ENCODE measurements at places on chromosomes 2 and 18. TPM values are rescaled to one million over a fixed set of nuclear protein-coding genes. Genes with fewer than 3 reads are reported as not detected.

DNA sequence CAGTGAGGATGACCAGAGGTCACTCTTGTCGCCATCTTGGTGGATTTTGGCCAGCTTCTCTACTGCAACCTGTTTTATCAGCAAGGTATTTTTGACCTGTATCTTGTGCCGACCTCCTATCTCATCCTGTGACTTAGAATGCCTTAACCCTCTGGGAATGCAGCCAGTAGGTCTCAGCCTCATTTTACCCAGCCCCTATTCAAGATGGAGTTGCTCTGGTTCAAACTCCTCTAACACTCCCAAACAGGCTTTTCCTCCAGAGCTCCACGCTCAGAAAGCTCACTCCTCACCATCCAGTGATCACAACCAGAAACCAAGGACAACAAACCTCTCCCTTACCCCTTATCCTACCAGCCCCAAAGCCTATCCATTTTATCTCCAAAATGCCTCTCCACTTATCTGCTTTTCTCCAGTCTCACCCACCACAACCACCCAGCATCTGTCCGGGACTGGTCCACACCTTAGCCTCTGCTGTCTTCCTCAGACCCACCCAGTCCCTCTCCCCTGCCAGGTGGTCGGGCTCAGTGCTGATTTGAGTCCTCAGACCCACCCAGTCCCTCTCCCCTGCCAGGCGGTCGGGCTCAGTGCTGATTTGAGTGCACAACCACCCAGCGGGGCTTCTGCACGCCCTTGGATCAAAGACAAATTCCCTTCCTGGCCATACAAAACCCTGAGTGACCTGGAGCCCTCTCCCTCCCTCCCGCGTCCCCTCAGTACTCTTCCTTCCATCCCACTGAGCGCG, 11.7 kb upstream of the SMAD7 start:
- no peak for DNase-seq

DNA sequence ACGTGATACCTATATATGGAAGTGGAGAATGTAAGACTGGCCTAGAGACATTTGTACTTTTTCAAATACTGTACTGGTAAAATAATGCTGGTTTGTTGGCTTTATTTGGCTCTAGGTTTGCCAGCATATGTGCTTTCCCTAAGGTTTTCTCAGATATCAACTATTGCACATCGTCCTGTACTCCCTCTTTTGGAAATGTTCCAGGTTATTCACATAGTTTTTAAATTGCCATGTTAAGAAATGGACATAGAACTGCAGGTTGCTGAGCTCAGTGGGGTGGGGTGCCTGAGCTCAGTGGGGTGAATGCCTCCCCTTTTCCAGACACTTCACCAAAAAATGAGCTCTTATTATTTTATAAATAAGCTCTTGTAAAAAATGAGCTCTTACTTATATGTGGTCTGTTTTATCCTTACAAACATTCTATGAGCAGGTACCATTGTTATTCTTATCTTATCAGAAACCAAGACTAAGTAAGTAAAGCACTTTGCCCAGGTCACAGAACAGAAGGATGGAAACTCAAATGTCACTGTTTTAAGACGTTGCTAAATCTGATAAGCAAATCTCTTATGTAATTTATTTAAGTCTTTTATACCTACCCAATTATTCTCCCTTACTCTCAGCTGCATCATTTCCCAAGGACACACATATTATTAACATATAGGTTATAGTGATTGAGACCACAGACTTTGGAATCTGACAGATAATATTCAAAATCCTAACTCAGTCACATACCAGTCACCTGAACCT, 99.0 kb downstream of the CPS1 start:
- DNase-seq = no peak

- DNase-seq = no peak
Observed at GRCh38 chr2:54845514-54845913, 122.1 kb downstream of the EML6 start.

GRCh38 chr18:13246121-13246520, 27.6 kb downstream of the LDLRAD4 start:
- DNase-seq = no peak

The RAB27B gene
- 1.4 TPM for polyA plus RNA-seq

DNA sequence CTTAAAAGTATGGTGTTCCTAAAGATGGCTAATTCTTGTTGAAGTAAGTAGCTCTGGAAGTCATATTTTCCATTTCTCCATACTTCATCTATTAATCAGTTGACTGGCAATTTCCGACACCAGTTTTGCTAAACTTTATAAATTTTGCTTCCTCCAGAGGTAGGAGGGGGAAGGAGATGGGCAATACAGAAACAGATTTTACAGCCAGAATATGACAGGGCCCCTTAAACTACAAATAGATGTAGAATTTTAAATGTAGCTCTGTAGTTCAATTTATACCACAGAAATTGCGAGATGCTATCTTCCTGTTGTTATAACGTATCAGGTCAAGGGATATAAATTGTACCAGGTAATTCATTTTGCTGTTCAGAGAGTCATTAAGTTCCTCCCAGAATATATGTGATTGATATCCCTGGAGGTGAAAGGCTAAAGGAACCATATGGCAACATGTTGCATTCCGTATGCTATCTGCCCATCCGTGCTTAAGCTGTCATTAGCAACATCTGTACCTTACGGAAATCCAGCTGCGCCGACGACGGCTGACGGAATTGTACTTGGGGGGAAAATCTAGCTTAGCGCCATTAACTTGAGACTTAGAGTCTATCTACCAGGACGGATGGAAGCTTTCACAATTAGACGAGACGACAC, 8.4 kb upstream of the NR4A2 start:
- no peak for DNase-seq

Data from AG04450 (cell line).